ENCODE measurements at places on chromosomes 7 and 10.

DNA sequence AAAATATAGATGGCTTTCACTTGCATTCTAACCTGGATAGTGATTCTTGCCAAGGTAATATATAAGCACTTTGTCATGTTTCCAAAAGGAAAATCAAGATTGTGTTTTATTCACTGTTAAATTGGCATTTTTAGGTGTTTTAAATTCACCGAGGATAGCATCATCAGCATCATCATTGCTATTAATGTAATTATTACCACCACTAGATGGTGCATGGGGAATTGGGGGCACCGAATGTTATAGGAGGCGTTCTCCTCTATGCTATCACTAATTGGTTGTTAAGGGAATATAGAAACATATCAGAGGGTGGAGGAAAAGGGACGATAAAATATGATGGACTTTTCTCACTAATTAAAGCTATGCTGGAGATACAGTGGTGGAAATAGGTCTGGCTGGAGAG lies 95.5 kb downstream of the CELF2 start:
- DNase-seq, result no peak

DNA sequence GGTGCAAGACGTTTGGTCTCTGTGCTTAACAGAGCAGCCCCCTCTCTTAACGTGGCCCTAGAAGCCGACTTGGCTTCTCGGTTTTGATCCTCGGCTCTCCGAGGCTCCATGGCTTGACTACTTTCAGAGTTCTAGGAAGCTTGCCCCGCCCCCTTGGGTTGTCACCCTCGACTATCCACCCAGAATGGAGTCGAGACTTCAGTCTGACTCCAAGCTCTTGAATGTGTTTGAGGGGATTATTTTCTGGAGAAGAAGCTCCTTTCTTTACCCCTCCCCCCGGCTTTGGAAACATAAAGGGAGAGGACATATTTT lies 448 bp downstream of the SEC24C start:
- DNase-seq, result no peak

DNA sequence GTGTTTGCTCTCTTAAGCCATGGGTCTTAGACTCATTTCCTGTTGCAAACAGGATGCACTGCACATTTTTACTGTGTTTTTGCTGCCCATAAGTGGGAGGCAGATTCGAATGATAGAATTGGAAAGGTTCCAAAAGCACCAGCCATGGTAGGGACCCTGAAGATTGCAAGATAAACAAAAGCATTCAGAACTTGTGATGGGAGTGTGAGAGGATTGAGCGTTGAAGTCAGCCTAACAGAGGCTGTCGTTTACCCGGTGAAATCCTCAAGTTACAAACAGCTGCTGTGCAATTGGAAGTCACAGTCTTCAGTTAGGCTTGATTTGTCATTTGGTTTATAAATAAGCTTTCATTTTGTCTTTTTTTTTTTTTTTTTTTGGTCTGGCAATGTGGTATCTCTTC lies 192.7 kb upstream of the MKI67 start:
- DNase-seq, result no peak

DNA sequence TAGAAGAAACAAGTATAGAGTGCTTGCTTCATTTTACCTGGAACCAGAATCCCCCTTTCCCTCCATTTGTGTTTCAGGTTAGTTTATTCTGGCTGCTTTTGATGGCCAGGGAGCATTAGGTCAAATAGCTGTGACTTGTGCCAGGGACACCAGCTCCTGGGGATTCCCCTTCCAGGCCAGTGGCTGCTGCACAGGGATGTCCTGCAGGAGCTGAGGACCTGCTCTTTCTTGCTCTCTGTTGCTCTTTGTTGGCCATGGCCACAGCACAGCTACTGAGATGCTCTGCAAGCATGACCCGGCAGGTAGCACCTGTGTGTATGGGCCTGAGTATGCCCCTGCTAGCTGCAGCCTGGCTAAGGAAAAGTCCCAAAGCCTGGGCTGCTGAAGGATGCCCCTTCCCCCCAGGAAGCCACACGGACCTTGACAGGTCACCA lies 208.9 kb downstream of the EBF3 start:
- no peak for DNase-seq

GRCh38 chr10:24784923-24785322 lies 61.2 kb upstream of the ARHGAP21 start:
- no peak for DNase-seq

DNA sequence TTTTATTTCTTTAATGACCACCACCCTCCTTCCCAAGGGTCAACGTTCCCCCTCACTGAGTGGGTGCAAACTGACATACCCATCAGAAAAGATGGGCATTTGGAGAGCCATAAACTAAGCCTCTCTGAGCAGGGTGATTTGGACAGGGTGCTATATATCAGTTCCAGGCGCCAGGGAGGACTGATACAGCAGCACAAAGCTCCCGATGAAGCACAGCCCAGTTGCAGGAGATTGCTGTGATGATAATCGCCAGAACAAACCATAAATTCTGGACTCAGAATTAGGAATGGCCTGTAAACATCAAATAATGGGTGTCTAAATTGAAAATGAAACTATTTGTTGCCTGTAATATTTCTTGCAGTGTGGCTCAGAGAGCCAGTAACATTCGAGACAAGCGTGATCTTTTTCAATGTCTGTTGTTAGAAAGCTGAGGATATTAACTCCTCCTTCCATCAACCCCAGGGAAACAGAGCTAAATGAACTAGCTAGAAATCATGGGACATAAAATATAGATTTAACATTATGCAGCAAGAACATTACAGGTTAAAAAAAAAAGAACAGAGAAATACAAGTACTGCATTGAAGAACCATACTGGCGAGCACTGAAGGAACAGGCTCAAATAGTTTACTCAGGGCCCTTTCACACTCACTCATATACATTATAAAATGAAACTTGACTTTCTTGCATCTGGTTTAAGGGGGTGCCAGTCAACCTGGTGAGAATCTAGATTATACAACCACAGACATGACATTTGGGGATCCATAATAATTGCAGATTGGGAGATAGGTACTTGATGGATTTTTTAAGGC lies 137.5 kb upstream of the LRRTM3 start:
- DNase-seq, result no peak

GRCh38 chr10:17229967-17230682 lies 2.1 kb downstream of the VIM start:
- DNase-seq, result peak; percentile 55

GRCh38 chr7:143279186-143280098 lies 5.3 kb upstream of the TMEM139 start:
- DNase-seq, result no peak

Measured in NCI-H510A treated with DMSO at 0.1 percent for 48 hours (cell line).